Astrocyte of the cerebellum (primary cell): ENCODE measurements at places on chromosomes 5 and 9.

- no peak for DNase-seq
These were observed 37.2 kb downstream of the MRPS27 start for GRCh38 chr5:72282878-72283277.

DNA sequence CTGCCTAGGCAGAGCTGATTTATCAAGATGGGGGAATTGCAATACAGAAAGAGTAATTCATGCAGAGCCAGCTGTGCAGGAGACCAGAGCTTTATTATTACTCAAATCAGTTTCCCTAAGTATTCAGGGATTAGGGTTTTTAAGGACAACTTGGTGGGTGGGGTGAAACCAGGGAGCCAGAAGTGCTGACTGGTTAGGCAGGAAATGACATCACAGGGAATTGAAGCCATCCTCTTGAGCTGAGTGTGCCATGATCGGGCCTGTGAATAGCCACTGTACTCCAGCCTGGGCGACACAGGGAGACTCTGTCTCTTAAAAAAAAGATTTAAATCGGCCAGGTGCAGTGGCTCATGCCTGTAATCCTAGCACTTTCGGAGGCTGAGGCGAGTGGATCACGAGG lies 45.3 kb upstream of the CDK5RAP2 start:
- no peak for DNase-seq

- DNase-seq: no peak
These were observed 145.4 kb downstream of the GADD45G start for GRCh38 chr9:89750117-89750791.

- DNase-seq: no peak
These were observed 43.8 kb downstream of the PRKACG start for GRCh38 chr9:68970151-68970550.

GRCh38 chr5:119318256-119318894 lies 37.4 kb upstream of the TNFAIP8 start:
- no peak for DNase-seq

GRCh38 chr5:22473886-22474285 lies 379.3 kb downstream of the CDH12 start:
- DNase-seq: no peak

- no peak for DNase-seq
These were observed 19.1 kb downstream of the GFI1B start for GRCh38 chr9:132997591-132997990.

DNA sequence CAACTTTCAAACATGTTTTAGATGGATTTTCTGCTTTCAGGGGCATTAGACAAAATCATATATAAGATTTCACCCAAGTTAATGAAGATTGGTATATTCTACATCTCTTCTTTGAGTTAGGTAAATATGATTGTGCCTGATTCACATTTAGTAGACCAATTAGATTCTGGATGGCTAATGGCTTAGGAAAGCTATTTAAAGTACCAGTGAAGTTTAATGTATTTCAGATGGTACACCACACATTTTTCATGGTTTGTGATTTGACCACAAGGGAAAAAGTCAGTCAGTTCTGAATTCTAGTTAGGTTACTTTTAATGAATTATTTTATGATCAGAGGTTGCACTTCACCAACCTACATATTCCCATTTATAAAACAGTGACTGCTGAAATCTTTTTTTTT lies 409.7 kb downstream of the ADGRV1 start:
- peak; percentile 73 for DNase-seq

DNA sequence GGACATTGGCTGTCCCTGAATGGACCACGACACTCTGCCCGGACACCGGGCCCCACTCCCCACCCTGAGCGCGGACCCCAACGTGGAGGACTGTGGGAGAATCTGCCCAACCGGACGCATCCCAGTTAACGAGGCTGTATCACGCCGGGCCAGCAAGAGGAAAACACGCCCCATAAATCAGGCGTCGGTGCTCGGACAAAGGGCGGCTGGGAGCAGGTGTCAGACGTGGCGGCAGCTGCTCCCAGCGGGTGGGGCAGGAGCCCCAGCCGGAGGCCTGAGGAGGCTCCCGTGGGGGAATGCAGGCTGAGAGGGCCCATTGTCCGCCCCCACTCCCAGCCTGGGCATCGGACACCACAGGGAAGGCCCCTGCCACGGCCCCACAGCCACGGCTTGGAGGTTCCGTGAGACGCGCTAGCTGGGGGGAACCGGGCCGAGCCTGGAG lies 19.2 kb downstream of the NOTCH1 start:
- DNase-seq: no peak

DNA sequence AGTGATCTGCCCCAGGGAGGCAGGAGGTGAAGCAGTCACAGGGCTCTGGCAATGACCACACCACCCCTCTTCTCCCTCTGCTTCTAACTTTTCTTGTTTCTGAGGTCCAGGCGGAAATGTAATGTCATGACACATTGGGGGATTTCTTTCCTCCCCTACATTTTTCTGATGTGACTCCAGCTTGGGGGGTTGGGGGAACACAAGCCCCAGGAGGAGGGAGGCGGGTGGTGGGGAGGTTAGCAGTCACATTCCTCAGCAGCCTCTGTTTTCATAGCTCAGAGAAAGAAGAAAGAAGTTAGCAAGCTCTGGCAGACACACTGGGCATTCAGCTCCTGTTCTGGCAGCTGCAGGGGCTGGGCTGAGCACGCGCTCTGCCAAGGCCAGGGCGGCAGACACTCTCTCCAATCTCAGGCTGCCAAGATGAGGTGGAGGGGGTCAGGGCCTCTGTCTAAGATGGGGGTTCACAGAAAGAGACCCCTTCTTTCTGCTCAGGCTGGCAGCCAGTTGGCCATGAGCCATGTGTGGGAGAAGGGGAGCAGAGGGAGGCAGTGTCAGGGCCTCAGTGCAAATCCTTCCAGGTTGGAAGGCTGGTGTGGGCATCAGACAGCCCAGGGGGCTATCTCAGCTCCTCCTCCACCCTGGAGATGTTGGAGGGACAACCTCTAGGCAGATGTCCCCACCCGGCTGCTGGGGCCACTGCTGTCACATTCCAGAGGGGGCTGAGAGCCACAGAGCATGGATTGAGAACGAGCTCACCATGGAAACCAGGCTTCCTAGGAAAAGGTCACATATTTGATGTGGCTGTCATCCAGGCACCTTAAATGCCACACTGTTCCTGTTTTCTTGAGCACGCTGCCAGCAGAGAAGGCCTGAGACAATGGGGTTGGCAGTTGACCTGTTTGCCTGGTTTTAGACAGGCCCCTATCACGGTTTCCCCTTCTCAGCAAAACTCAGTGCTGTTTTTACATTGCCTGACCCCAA lies 20.1 kb upstream of the PFDN1 start:
- peak; percentile 85 for DNase-seq

DNA sequence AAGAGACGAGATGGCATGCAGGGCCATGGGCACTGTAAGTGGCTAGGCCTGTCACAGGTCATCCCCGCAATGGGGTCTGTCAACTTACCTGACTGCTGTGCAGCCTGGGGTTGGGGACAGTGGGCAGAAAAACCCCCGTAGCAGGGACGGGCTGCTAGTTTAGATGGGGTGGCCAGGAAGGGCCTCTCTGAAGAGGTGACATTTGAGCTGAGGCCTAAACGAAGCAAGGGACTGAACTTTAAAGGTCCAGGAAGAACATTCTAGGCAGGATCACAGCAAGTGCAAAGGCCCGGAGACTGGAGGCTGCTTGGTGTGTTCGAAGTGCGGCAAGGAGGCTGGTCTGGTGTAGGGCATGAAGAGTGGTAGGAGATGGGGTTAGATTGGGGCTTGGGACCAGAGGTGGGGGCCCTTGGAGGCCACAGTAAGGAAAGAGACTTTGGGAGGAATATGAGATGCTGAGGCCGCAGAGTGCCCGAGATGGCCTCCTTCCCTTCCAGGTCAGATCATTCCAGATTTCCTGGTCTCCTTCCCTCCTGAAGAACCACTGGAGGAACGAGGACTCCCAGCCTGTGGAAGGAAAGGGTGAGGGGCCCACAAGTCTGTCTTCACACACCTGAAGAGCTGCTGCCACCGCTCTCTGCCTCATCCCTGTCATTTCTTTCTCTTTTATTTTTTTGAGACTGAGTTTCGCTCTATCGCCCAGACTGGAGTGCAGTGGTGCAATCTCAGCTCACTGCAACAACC lies 37.9 kb upstream of the SH3PXD2B start:
- DNase-seq: no peak

- no peak for DNase-seq
These were observed 6.8 kb upstream of the LRRC14B start for GRCh38 chr5:184471-184870.

GRCh38 chr5:58640011-58640410 lies 57.1 kb downstream of the RAB3C start:
- DNase-seq: no peak

DNA sequence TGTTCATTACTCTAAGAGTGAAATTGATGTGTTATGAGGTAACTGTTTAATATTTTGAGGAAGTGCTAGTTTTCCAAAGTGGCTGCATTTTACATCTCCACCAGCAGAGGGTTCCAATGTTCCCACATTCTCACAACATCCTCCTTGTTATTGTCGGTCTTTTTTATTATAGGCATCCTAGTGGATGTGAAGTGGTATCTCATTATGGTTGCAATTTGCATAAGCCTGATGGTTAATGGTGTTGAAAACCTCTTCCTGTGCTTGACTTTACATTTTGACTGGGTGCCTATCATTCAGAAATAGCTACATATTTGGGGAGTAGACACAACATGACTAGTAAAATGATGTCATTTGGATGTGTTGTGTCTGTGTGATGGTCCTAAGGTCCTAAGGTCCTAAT lies 143.6 kb downstream of the MRPS30 start:
- DNase-seq: peak; percentile 5

GRCh38 chr5:148372166-148372725 lies 11.5 kb upstream of the FBXO38 start:
- DNase-seq: no peak

DNA sequence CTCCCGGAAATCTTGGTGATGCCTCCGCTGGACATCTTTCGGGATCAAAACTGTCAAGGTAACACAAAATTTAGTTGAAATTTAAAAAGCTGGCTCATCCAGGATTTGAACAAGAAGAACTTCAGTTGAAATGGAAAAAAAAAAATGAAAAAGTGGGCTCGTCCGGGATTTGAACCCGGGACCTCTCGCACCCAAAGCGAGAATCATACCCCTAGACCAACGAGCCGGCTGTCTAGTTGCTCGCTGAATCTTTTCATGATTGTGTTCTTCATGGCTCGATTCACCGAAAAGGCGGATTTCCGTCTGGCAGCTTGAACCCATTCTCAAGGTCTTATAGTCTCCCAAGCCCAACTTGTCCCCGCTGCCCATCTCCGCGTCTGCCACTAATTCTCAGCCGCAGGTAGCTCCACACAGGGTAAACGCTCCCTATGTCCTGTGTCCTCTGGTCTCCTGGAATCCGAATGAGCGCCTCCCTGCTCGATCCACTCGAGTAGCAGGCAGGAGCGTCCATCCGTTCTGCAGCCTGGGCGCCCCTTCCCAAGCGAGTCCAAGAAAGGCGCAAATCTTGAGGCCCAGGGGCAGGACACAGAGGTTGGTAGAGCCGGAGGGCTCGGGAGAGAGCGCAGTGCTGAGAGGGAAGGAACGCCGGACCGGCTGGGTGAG lies 16.2 kb downstream of the TRIM7 start:
- peak; percentile 50 for DNase-seq

GRCh38 chr9:88799541-88800328 lies 191.5 kb upstream of the S1PR3 start:
- no peak for DNase-seq

- no peak for DNase-seq
These were observed 21.5 kb downstream of the TNFSF8 start for GRCh38 chr9:114908805-114909448.

DNA sequence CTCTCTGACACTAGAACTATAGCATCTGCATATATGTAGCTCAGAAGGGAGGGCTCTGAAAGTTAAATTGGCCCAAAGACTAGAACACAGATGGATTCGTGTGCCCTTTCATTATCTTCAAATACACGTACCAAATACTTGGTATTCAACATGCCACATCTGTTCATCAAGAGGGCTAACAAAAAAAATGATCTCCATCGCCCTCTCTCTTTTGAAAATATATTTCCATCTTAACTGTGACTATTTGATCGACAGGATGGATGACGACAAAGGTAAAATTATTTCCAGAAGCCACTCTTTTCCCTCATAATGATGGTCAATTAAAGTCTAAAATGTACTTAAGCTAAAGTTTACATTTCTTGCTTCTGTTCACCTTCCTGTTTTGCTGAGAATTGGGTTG lies 77.0 kb downstream of the SEMA6A start:
- DNase-seq: no peak

DNA sequence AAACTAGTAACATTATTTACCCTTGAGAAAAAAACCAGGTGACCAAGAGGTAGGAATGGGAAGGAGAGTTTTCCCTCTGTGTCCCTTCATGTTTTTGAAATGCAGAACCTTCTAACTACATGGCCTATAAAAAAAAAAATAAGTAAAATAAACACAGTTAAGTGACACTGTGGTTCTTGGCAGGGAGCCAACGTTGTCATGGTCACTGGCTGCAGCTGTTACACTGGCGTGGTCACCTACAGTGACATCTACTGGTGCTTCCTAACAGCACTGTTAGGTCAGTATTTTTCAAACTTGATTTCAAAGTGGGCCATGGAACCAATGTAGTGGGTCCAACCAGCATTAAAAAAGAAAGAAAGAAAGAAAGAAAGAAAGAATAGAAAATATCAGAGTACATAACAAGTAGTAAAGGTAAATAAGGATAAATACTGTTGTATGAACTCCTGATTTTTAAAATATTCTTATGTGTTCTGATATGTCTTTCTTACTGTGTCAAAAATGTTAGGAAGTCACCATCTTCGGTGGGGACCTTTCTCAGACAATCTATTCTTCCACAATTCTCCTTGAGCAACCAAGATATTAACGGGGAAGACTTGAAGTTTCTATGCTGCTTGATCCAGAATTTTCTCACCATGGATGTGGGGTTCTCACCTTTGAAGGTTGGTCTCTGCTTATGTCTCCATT lies 59.1 kb upstream of the PJA2 start:
- peak; percentile 90 for DNase-seq

DNA sequence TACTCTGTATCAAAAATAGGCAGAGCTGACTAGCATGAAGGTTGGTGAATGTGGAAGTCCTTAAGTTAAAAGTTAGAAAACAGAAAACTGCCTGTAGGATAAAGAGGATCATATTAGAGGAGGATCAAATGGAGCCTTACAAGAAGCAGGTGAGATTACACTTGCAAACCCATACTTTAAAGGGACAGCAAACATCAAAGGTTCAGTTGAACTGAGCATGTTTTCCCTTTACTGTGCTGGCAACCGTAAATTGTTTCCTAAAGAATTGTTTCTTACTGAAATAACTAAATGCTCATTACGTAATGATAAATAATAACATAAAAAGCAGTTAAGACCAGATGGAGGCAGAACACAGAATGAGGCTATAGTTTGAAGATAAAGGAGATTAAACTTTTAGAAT lies 465.3 kb upstream of the FTMT start:
- DNase-seq: no peak

DNA sequence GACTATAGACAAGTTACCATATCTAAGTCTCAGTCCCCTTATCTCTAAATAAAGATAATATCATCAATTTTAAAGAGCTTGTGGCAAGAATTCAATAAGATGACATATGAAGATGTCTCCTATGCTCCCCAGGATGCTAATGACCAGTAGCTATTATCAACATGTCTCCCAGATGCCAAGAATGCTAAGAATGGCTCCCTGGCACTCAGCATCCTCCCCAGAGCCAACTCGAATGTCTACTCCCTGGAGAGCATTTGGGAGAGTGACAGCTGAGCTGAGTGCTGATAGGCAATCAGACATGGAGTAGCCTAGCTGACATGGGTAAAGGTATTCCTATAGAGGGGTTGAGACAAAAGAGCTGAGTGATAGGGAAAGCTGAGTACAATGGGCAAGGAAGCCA lies 15.9 kb downstream of the P4HA2 start:
- no peak for DNase-seq
